Left lung (tissue), 14 donors: ENCODE measurements at places on chromosomes 11 and 22. TPM values are rescaled to one million over a fixed set of nuclear protein-coding genes. Genes with fewer than 3 reads are reported as not detected.

- no peak for DNase-seq
Observed at GRCh38 chr11:726278-727220, 20.5 kb downstream of the EPS8L2 start.

DNA sequence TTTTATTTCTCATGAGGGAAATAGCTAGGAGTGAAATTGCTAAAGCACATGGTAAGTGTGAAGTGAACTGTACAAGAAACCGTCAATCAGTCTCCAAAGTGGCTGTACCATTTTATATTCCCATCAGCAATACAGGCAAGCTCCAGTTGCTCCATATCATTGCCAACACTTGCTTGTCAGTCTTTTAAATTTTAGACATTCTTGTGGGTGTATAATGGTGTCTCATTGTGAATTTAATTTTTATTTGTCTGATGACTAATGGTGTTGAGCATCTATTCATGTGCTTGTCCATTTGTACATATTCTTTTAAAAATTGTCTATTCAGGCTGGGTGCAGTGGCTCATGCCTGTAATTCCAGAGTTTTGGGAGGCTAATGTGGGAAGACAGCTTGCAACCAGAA lies 34.1 kb upstream of the SMCO4 start:
- DNase-seq: no peak

GRCh38 chr22:34055525-34056200 lies 135.4 kb upstream of the LARGE1 start:
- no peak for DNase-seq

GRCh38 chr22:44542561-44543222 lies 44.7 kb upstream of the RTL6 start:
- DNase-seq: no peak

DNA sequence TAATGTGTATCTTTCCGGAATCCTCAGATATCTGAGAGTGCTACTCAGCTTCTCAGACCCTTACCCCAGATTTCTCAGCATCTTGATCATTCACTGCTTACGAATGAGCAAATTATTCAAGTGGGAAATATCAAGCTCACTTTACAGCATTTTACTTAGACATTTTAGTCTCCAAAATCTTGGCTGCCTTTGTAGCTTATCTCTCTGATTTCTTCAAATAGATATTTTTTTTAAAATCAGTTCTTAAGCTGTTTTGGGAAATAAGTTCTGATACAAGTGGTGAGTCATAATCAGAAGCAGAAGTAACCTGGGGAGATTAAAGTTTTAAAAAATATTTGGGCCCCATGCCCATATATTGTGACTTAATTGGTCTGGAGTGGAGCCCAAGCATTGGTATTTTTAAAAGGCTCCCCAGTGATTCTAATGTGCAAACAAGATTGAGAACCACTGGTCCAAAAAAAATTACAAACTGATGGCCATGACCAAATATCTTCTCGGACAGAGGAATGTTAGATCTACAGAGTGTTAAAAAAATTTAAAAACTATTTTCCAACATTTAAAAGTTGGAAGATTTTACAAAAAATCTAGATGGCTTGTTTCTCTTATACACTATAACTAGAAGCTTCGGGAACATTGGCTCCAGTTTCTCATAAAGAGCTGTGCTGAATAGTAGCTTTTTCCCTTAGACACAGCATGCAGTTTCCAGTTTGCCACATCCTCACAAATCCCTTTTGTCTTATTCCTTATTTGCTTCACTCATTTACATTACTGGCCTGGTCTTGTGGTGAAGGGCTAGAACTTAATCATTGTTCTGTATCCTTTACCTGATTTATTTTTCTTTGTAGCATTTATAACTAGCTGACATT lies 87.8 kb upstream of the BMAL1 start:
- DNase-seq: no peak

DNA sequence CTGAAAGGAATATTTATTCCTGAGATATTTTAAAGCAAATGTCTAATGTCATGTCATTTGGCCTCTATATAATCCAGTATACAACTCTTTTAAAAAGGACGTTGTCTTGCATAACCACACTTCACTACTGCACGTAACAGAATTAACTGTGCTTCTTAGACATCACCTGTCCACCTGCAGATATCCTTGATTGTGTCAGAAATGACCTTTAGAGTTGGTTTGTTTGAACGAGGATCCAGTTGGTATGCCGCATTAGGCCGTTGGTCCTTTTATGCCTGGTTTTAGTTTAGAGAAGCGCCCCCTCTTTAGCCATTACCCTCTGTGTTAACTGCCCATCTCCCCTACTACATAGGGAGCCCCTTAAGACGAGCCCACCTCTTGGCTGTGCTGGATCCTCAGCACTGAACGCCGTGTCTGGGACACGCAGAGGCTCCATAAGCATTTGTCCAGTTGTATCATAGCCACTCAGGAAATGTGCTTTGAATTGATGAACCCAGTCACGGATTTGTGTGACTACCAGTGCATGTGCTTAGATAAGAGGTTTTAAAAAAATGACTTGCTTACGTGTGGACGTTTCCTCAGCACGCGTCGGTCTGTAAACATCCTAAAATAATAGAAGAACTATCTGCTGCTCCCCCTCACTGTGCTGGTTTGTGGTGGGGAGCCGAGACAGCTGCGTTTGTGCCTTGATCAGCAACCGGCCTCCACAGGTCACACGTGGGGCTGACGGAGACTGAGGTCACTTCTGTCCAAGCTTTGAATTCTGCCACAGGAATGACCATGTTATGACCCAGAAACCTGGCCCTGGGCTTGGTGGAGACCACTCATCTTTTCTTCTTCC lies 4.0 kb downstream of the MICAL2 start:
- no peak for DNase-seq

- no peak for DNase-seq
Observed at GRCh38 chr11:78548911-78549590, 25.6 kb downstream of the NARS2 start.

DNA sequence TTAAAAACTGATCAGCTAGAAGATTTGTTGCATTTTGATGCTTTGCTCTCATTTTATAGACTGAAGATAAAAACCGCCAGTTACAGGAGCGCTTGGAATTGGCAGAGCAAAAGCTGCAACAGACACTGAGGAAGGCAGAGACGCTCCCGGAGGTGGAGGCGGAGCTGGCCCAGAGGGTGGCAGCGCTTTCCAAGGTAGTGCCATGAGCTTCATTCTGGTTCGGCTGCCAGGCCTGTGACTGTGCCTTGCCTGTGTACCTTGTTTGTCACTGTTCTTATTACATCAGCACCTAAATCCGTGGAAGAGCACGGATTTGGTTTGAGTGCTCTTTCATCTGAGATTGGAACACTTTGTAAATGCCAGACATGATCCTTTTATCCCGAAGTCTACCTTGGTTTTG lies 61.4 kb downstream of the PPFIA1 start:
- DNase-seq: no peak

DNA sequence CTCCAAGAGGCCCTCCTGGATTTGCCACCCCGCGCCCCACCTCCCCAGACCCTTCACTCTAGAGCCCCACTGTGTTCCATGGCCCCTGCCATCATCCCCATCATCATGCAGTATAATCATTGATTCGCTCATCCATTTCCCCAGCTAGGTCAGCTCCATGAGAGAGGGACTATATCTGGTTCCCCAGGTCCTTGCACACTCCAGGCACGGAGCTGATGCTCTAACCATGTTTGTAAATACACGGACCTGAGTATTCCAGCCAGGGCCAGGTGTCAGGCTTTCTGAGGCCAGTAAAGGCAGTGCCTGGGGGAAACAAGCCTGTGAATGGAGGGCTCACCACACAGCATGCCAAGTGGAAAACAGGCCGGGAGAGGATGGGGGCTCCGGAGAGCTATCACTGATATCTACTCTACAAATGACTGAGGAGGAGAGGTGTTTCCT lies 27.1 kb upstream of the OAF start:
- DNase-seq: no peak

DNA sequence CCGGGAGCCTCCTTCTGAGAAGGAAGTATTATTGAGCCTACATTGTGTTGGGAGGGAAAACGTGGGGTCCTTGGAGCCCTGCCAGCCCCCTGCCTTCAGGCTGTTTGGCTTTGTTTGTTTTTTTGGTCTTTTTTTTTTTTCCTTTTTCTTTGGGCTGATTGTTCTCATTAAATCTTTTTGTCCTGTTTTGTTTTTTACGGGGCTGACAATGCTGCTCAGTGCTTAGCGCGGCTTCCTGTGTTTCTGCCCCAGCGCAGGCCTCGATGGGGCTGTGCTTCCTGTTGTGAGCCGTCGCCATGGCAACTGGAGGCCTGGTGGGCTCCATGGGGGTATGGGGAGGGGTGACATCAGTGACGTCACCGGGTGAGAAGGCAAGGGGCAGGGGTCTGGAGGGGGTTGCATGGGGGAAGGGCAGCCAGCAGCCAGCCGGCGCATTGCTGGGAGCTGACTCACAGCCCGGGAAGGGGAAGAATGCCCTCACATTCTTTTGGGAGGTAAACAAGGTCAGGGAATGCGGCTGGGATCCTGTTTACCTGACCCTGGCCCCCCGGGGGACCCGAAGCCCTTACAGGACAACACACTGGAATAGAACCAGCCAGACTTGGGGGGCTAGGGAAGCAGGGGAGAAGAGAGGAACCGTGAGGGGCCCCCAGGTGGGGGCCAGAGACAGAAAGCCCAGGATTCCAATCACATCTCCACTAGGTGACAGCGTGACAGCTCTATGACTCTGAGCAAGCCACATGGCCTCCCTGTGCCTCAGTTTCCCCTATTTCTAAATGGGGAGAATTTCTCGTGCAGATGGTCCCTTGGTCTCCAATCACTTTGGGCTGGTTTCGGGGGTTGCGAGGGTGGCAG lies 22.2 kb upstream of the CBX7 start:
- peak; percentile 71 for DNase-seq

- no peak for DNase-seq
Observed at GRCh38 chr22:30204015-30204741, 42.4 kb downstream of the LIF start.

GRCh38 chr11:19428206-19429002 lies 187.7 kb upstream of the E2F8 start:
- DNase-seq: no peak

- DNase-seq: no peak
Observed at GRCh38 chr11:10674440-10674855, 19.1 kb downstream of the IRAG1 start.

DNA sequence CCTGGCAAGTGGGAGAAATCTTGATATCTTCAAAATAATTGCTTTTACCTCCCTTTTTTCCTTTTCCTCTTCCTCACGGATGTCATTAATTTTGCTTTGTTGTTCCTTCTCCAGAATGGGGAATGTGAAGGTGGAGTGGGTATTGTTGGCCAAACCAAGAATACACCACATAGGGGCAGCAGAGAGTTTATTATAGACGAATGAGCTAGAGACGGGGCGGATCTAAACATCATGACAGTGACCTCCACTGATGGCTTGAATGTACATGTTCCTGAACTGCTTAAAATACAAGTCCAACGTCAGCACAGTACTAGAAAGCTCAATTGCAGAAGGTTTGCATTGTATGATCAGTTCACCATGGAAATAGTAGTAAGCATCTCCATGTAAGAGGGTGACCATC lies 122.3 kb upstream of the SNX19 start:
- no peak for DNase-seq

- no peak for DNase-seq
Observed at GRCh38 chr11:118903204-118904015, 19.7 kb downstream of the CXCR5 start.

GRCh38 chr11:109023036-109023435 lies 358.2 kb downstream of the DDX10 start:
- DNase-seq: no peak

GRCh38 chr11:122743949-122744348 lies 88.4 kb downstream of the UBASH3B start:
- DNase-seq: no peak

DNA sequence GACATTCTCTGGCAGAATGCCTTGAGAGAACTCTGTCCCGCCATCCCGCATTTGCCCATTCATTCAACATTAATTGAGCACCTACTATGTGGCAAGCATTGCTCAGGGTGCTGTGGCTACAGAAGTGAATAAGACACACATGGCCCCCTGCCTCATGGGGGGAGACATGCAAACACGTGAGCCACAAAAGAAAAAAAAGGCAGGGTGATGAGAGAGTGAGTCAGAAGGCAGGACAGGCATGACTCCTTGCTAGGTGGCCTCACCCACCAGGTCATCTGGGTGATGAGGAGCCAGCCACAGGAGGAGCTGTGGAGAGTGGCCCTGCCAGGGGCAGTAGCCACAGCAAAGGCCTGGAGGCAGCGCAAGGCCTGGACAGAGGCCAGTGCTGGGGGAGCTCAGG lies 4.9 kb downstream of the CHRM4 start:
- no peak for DNase-seq

DNA sequence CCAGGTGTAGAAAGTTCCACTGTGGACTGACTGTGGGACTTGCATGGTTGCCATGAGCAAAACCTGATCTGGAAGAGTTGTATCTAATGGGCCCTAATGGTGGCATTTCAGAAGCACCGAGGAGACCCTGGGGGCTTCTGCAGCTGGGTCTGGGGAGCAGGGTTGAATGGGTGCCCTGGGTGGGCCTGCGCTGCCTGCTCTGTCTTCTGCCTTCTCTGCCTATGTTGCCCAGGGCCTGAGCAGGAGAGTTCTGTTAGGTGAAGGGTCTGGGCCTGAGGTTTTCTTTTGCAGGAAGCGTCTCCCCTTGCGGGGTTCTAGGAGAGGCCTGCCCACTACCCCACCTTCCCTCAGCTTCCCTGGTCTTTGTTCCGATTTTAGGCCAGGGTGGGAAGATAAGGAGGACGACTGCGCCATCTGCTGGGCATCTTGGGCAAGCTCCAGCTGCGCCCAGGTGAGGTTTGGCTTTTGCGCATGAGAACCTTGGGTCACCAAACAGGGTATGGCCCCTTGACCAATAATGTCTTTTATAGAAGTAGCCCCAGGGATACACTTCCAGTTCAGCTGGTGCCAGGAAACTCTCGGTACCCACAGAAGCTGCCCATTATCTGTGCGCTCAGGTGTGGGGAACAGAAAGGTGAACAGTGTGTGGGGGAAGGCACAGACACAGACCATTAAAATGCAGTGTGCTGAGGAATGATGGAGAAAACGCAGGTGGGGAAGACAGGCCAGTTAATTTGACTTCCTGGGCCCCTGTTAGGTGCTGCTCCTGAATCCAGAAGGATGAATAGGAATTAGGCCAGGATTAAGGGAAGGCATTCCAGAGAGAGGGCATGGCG lies 23.2 kb downstream of the COMMD9 start:
- peak; percentile 33 for DNase-seq

GRCh38 chr11:2584434-2584811 lies 115.4 kb downstream of the KCNQ1OT1 start:
- DNase-seq: no peak

APOA5 gene
- total RNA-seq: not detected

DBX1 gene
- not detected for total RNA-seq

MMP1 gene
- total RNA-seq: 9.5 TPM

TSGA10IP gene
- not detected for total RNA-seq

KCTD14 gene
- 19.2 TPM for total RNA-seq

NEAT1 gene
- 1,441 TPM for total RNA-seq

GGTLC2 gene
- total RNA-seq: 0.55 TPM

CNGA4 gene
- 2.1 TPM for total RNA-seq

A4GALT gene
- total RNA-seq: 21.3 TPM

OR51B4 gene
- total RNA-seq: not detected

CD3D gene
- 7.0 TPM for total RNA-seq

PGA4 gene
- total RNA-seq: 1.0 TPM

LMO2 gene
- total RNA-seq: 27.8 TPM
